GM23248 (cell line): ENCODE measurements at places on chromosomes 2 and 18. TPM values are rescaled to one million over a fixed set of nuclear protein-coding genes. Genes with fewer than 3 reads are reported as not detected.

- no peak overlapping the region for H3K4me3 ChIP-seq
- peaks cover 10% of the 10 kb centered on the region for H3K4me1 ChIP-seq
- H3K27ac ChIP-seq: no peak overlapping the region
Observed at GRCh38 chr2:241770936-241771285, 5.7 kb upstream of the GAL3ST2 start.

DNA sequence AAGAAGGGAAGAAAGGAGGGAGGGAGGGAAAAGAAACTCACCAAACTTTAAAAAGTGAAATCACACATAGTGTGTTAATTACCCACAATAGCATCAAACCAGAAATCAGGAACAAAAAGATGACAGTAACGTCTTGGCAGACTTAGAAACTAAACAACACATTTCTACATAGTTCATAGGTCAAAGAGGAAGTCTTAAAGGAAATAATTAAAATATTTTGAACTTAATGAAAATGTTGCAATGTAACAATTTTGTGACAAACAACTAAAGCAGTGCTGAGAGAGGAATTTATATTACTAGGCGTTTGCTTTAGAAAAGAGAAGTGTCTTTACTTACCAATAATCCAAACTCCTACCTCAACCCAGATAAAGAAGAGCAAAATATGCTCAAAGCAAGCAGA lies 505.0 kb upstream of the ID2 start:
- H3K27me3 ChIP-seq: no peaks in the 10 kb centered on the region
- peaks cover 8% of the 10 kb centered on the region; the same call in 1 of the 2 replicates for H3K4me1 ChIP-seq
- no peak overlapping the region for H3K27ac ChIP-seq
- H3K4me3 ChIP-seq: no peak overlapping the region
- DNase-seq: no peak

DNA sequence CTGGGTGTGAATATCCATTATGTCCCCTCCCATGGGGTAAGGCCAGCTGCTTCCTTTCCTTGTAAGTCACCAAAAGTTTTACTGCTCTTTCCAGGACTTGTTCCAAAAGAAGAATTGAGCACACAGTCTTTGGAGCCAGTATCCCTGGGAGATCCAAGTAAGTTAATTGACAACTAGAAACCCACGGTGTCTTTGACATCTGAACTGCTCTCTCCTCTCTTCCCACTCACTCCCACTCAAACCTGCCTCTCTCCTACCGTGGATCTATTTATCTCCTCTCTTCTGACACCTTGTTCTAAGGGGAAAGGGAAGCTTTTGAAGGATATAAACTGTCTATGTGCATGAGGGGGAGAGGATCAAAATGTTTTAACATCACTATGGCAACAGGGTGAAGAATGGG lies 86.7 kb downstream of the VIT start:
- no peaks in the 10 kb centered on the region for H3K27me3 ChIP-seq
- H3K4me3 ChIP-seq: no peak overlapping the region
- no peak for DNase-seq
- no peak overlapping the region for H3K27ac ChIP-seq
- H3K36me3 ChIP-seq: no peaks in the 10 kb centered on the region
- H3K4me1 ChIP-seq: peaks cover 8% of the 10 kb centered on the region; the same call in 1 of the 2 replicates

- no peak for DNase-seq
- H3K27me3 ChIP-seq: no peaks in the 10 kb centered on the region
- H3K27ac ChIP-seq: no peak overlapping the region
- no peak overlapping the region for H3K4me3 ChIP-seq
- H3K4me1 ChIP-seq: peaks cover 7% of the 10 kb centered on the region; the same call in 1 of the 2 replicates
Observed at GRCh38 chr18:61953161-61953560, 60.4 kb upstream of the RNF152 start.

DNA sequence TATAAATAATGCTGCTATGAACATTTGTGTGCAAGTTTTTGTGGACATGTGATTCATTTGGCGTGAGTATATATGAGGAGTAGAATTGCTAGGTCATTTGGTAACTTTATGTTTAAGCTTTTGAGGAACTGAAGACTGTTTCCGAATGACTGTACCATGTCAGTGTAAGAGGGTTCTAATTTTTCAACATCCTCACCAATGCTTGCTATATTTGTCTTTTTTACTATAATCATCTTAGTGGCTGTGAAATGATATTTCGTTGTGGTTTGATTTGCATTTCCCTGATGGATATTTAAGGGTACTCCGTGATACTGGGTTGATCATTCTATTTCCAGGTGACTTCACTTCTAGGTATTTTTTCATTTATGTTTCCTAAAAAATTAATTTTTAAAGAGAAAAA lies 241.1 kb downstream of the BCL2 start:
- no peaks in the 10 kb centered on the region for H3K36me3 ChIP-seq
- peaks cover 13% of the 10 kb centered on the region for H3K27me3 ChIP-seq
- H3K4me3 ChIP-seq: no peak overlapping the region
- 0 out of 2 replicates have a peak, but pooled peaks cover 4% of the 10 kb centered on the region for H3K4me1 ChIP-seq
- H3K27ac ChIP-seq: no peak overlapping the region

GRCh38 chr18:31301201-31301655 lies 16.7 kb upstream of the DSG1 start:
- H3K27ac ChIP-seq: no peak overlapping the region
- H3K4me1 ChIP-seq: no peaks in the 10 kb centered on the region
- DNase-seq: no peak
- no peak overlapping the region for H3K4me3 ChIP-seq

BCL2 gene
- 0.30 and 0.39 TPM in 2 replicates for polyA plus RNA-seq
